H1 (cell line): ENCODE measurements at places on chromosomes 7 and 10. TPM values are rescaled to one million over a fixed set of nuclear protein-coding genes. Genes with fewer than 3 reads are reported as not detected.

Gene GHRHR
- total RNA-seq: 6.1 and 6.5 TPM in 2 replicates

- DNase-seq: no peak
Observed at GRCh38 chr7:153835103-153835502, 217.1 kb upstream of the DPP6 start.

DNA sequence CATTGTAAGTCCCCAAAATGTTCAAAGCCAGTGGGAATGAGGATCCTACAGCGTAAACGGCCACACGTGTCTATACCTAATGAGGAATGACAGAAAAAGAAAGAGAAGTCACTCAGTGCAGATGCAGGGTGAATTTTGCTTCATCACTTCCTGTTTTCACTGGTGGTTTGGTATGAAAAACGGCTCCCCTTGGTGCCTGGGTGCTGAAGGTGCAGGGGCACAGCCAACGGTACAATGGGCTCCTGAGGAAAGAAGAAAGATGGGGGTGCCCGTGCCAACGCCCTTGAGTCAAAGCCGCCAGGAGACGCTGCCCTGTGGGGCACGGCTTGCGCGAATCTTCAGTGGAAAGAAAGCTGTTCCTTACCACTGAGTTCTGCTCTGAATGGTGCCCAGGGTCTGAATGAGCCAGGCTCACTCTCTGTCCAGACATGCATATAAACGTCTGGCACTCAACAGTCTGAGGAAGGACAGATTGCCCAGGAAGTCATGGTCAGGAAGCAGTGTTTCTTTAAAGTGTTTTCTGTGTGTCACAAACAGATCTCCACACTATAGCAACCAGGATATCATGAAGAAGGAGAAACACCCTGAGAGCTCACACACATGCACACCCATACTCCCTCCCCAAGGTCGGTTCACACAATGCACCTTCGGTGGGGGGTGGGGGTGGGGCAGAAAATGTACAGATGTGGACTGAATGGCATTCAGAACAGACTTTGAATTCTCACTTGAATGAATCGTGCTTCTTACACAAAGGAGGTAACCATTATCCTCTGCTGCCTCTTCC, 105.8 kb downstream of the ELMO1 start:
- no peak for DNase-seq

Gene KCNIP2
- total RNA-seq: 4.7 and 6.0 TPM in 2 replicates

- no peak for DNase-seq
Observed at GRCh38 chr7:36658335-36659171, 65.7 kb downstream of the AOAH start.

- DNase-seq: no peak
Observed at GRCh38 chr7:20019757-20020432, 197.3 kb downstream of the MACC1 start.

Gene EVX1
- not detected in 2 replicates for total RNA-seq

DNA sequence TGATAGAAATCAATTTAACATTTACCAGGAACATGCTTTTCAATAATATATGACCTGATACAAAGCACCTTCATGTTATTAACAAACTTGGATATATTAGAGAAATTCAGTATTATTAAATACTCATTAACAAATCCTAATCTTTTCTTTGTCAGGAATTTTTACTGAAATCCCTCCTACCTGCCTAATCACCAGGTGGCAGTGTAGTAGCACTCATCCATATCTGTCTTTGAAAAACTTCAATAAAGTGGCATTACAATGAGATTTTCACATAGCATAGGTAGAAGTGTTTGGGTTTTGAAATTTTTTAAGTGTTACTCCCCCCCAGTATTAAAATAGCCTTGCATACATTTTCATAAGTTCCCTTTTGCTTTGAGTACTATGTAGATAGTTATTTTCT, 1246.6 kb upstream of the LRRN3 start:
- DNase-seq: no peak
